Stimulated activated CD8-positive, alpha-beta memory T cell treated with anti-CD3 and anti-CD28 coated beads, Interleukin-15, amount 100 ng/mL, for 4 hours (primary cell): ENCODE measurements at places on chromosomes 16 and 17.
A peak's percentile ranks its signal among the peaks of the same experiment; 100 is the strongest.

DNA sequence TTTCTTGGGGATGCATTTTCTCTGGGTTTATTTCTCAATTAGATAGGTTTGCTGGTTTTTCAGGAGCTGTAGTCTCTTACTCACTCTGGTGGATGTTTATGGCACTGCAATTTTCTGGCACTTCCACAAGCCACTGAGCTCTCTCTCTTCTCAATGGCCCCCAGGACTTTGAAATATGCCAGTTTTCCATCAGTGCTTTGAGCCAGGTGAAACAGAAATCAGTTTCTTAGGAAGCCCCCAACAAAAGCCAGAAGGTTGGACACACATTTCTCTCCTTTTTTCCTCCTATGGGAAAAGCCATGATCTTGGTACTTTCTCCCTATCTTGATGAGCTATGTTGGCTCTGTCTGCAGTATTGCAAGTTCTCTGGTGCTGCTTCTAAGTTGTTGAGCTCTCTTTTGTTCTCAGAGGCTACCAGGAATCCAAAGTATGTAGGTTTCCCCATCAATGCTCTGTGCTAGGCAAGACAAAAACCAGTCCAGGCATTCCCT, 90.7 kb upstream of the SMIM36 start:
- no peak for DNase-seq

DNA sequence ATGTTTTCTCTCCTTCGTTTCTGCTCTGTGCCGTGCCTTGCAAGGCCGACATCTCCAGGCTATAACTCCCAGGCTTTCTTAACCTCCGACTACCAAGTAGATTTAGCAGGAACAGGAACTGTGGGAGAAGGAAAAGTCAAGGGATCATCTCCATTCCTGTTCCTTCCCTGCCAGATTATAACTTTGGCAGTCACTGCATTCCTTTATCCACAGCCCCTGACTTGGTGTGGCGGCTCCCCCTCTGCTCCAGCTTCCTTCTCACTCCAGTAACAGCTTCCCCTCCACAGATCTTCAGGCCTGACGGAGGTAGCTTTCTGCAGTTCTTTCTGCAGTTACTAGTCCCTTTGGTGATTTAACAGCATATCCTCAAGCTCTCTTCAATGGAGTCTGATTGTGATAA, 234.6 kb upstream of the MON1B start:
- no peak for DNase-seq

- no peak for DNase-seq
These were observed 35.5 kb upstream of the METTL16 start for GRCh38 chr17:2547176-2547575.

GRCh38 chr17:62062302-62062701, 2.8 kb downstream of the MED13 start:
- no peak for DNase-seq

DNA sequence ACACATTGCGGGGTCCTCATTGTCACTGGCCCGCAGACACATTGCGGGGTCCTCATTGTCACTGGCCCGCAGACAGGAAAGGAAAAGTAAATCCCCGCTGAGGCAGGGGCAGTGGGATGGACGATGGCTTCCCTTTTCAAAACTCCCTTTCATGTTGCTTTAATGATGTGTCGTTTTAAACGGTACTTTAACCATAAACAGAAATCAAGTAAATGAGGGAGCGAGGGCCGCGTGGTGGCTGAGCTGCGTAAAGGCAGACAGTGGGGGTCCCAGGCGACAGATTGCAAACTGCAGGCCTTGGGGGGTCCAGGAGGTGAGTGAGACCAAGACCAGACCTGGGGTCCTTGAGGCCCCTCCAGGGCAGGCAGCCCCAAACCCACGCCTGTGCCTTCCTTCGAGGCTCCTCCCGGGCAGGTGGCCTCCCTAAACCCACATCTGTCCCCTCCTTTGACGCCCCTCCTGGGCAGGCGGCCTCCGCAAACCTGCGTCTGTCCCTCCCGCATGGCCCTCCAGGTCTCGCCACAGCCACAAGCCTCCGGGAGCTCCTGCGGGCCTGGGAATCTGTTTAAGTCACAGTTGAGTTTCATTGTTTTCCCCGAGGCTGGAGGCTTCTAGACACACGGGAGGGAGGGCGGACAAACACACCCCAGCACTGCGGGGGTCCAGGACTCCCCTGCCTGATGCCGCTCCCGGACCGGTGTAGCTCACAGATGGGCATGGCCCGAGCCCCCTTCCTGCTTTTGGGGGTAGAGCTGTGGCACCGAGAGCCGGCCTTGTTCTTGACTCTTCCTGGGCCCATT, 7.3 kb downstream of the PIEZO1 start:
- DNase-seq, result no peak

- DNase-seq, result peak; percentile 22
These were observed 127.7 kb downstream of the XYLT1 start for GRCh38 chr16:17343028-17343427.

- no peak for DNase-seq
These were observed 9.5 kb upstream of the FZD2 start for GRCh38 chr17:44547625-44548267.

DNA sequence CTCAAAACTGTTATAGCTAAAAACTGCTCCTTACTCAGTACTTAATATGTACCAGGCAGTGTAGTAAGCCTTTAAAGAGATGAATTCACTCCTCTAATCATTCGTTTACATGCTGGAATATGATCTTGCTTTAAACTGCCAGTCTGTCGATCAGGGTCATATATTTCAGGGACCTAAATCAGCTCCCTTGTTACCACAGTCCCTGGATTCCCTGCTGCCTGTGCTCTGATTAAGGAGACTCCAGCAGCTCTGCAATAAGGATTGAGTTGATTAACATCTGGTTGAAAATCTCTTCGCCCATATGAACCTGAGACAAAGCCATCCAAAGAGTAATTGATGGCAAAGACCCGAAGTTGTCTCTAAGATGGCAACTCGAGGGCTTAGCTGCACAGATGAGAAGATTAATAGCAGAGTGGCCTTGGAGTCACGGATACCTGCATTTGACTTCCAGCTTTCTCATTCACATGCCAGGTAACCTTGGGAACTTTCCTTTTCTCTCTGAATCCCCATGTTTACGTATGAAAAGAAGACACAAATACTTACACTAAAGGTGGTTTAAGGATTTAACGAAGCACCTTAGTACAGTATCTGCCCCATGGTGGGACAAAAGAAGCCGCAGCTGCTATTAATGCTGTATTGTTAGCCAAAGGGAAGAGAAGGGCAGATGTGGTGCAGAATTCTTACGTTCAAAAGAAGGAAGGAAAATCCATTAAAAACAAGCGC, 68.2 kb downstream of the VAT1L start:
- DNase-seq, result no peak

- no peak for DNase-seq
These were observed 68.0 kb downstream of the MED13 start for GRCh38 chr17:61996916-61997605.

- DNase-seq, result peak; percentile 29
These were observed 21.3 kb downstream of the SRCIN1 start for GRCh38 chr17:38584350-38584925.

GRCh38 chr17:15490634-15491261, 23.3 kb upstream of the CDRT4 start:
- DNase-seq, result no peak

DNA sequence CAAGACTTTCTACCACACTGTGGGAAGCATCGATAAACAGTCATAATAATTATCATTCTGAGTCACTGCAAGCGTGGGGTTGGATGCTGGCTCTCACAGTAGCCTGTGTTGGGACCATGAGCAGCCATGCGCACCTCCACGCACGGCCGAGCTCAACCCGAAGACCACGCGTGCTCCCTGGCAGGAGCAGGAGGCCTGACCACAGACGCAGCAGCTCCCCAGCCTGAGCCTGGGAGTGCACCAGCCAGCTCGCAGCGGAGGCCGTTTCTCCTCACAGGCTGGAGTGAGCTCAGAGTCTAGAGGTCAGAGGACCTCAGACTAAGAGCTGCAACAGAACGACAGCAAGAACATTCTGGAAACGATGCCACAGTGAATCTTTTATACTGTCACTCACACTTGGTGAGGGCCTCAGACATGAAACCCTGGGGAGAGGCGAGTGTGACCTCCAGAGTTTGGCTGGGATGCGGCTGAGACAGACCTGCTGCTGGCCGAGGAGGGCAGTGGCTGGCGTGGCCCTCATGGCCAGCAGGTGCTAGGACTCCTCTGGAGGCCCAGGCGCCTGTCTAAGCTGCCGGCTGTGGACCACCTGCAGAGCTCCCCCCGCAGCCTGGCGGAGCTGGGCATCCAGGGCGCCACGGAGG, 6.0 kb downstream of the NDUFAF8 start:
- no peak for DNase-seq

DNA sequence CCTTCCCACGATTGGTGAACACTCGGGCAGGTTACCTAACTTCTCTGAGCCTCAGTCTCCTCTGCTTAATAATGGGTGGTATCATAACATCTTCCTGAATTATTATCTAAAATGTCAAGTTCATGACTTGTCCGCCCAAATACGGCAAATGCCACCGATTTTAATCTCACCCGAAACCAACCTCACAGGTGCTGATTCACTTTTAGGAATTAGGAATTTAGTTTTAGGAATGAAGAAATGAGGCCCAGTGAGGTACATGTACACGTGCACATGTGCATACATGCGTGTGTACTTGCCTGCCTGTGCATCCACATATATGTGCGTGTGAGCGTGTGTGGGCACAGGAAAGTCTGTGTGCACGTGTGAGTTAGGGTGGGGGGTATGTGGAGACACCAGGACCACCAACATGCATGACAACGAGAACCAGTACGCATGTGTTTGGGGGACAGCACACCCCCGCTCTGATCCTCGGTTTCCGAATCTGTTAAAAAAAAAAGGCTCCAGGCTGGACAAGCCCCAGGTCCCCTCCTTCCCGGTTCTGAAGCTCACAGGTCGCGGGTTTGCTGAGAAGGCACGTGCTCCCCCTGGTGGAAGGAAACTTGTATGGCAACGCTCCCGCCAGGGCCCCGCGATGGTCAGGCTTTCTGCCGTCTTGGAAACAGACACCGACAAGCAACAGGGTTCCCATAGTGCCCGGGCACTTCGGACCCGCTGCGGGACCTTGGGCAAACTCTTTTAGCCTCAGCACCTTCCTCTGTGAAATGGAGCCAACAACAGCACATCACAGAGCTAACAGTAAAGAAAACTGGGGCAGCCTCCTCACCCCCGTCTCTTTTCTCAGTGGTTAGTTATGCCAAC, 219.2 kb downstream of the RBFOX3 start:
- peak; percentile 14 for DNase-seq

GRCh38 chr17:9974448-9975381, 69.6 kb upstream of the RCVRN start:
- DNase-seq, result no peak

GRCh38 chr16:27706866-27707685, 157.1 kb downstream of the KATNIP start:
- no peak for DNase-seq

- DNase-seq, result no peak
These were observed 13.7 kb downstream of the GUCY2D start for GRCh38 chr17:8015957-8016631.

- DNase-seq, result no peak
These were observed 191.1 kb upstream of the IRX3 start for GRCh38 chr16:54477714-54478113.

DNA sequence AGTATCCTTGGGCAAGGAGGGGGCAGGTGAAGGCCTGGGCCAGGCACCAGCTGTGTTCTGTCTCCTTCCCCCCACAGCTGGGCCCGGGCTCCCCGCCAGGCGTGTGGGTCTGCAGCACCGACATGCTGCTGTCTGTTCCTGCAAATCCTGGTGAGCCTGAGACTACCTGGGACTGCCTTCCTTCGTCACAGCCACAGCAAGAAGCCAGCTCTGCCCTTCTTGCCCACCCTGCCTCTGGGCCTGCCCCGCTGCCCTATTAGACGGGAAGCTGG, 12.3 kb downstream of the FCSK start:
- no peak for DNase-seq
